ENCODE measurements at places on chromosomes 16 and 17. TPM values are rescaled to one million over a fixed set of nuclear protein-coding genes. Genes with fewer than 3 reads are reported as not detected.

The ITFG1 gene
- polyA plus RNA-seq = 48.6 TPM

GRCh38 chr17:4898351-4898750, 985 bp upstream of the C17orf107 start:
- no peaks in the 10 kb centered on the region for H3K36me3 ChIP-seq
- DNase-seq = no peak
- no peak overlapping the region for H3K4me3 ChIP-seq
- no peaks in the 10 kb centered on the region for H3K27me3 ChIP-seq

DNA sequence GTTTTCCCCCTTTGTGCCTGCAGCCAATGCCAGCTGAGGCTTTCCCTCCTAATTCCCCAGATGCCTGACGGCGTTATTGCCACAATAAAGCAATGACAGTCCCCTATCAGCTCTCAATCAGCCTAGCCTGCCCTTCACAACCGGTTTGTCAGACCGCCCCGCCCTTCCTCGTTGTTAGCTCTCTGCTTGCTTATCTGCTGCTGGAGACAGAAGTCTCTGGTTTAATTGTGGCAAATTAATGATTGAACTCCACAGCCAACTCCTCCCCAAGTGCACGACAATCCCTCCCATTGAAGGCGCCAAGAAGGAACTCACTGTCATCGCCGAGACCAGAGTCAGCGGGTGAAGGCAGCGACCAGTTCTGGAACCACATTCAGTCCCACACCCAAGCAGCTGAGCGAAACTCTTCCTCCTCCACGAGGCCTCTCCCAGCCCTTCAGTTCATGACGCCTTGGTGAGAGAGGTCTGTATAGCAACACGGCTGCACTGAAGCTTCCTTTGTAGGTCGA, 474.4 kb downstream of the SLC39A11 start:
- H3K36me3 ChIP-seq = no peaks in the 10 kb centered on the region
- H3K27me3 ChIP-seq = no peaks in the 10 kb centered on the region
- peaks cover 10% of the 10 kb centered on the region for H3K4me1 ChIP-seq
- DNase-seq = peak; percentile 80
- no peak overlapping the region for H3K27ac ChIP-seq

GRCh38 chr16:78956859-78957258, 643.7 kb downstream of the MAF start:
- H3K4me1 ChIP-seq = no peaks in the 10 kb centered on the region
- no peaks in the 10 kb centered on the region for H3K36me3 ChIP-seq
- H3K27me3 ChIP-seq = no peaks in the 10 kb centered on the region
- no peak overlapping the region for H3K27ac ChIP-seq
- no peak overlapping the region for H3K4me3 ChIP-seq
- DNase-seq = no peak

DNA sequence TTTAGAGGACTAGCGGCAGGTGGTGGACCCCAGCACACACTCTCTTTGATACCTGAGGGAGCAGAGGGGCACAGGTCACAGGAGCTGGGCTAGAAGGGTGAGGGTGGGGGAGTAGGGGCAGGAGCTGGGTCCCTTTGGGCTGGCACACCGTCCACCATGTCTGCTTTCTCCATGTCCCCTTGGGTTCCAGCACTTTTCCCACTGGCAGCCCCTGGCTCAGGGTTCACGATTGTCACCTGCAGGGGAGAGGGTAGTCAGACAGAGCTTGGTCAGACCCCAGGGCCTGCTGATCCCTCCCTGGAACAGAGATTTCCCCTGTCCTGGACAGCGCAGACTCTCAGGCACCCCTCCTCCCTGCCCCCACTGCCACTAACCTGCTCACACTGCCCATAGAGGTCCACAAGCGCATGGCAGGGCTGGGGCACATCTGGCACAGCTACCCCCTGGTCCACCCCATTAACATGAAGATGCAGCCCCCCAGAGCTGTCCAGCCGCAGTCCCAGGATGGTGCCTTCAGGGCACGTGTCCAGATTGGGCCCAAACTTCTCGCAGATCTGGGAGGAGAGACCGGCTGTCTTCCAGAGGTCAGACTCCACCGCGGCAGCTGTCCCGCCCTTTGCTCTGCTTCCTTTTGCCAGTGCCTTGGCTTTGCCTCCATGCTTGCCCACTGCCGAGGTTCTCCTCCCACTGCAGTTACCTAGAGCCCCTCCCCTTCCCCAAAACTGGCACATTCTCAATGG, 3.1 kb upstream of the GPS2 start:
- no peaks in the 10 kb centered on the region for H3K27me3 ChIP-seq
- H3K4me1 ChIP-seq = peaks cover 20% of the 10 kb centered on the region

The PRSS33 gene
- not detected for polyA plus RNA-seq

The PIRT gene
- not detected for polyA plus RNA-seq

DNA sequence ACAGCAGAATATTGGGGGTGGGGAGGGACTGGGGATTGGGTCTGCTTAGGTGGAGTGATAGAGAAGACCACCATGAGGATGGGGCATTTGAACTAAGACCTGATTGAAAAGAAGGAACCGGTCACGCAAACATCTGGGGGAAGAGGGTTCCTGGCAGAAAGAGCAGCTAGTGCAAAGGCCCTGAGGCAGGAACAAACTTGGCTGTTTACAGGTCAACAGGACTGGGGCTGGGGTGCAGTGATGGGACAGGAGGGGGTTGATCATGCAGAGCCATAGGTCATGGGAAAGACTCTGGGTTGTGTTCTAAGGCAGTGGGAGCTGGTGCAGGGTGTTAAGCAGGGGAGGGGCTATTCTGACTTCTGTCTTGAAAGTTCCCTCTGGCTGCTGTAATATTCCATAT, 1.9 kb downstream of the DRG2 start:
- peaks cover 7% of the 10 kb centered on the region for H3K4me1 ChIP-seq
- no peak overlapping the region for H3K27ac ChIP-seq
- H3K4me3 ChIP-seq = no peak overlapping the region
- H3K27me3 ChIP-seq = no peaks in the 10 kb centered on the region
- H3K36me3 ChIP-seq = peaks cover 12% of the 10 kb centered on the region
- DNase-seq = no peak

DNA sequence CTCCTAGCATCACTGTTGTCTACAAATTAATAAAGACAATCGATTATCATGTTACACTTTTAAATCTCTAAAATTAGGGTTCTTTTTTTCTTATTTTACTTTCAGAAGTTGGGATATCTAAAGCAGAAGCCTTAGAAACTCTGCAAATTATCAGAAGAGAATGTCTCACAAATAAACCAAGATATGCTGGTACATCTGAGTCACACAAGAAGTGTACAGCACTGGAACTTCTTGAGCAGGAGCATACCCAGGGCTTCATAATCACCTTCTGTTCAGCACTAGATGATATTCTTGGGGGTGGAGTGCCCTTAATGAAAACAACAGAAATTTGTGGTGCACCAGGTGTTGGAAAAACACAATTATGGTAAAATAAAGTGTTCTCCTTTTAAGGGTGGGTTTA, 2.4 kb downstream of the RAD51C start:
- H3K4me1 ChIP-seq = peaks cover 10% of the 10 kb centered on the region
- H3K27me3 ChIP-seq = no peaks in the 10 kb centered on the region
- peaks cover 6% of the 10 kb centered on the region for H3K36me3 ChIP-seq
- no peak overlapping the region for H3K27ac ChIP-seq
- H3K4me3 ChIP-seq = no peak overlapping the region

GRCh38 chr16:49625311-49626065, 230.4 kb downstream of the ZNF423 start:
- no peak for DNase-seq
- H3K27ac ChIP-seq = no peak overlapping the region
- no peak overlapping the region for H3K4me3 ChIP-seq

- H3K4me3 ChIP-seq = no peak overlapping the region
- H3K36me3 ChIP-seq = no peaks in the 10 kb centered on the region
- no peaks in the 10 kb centered on the region for H3K4me1 ChIP-seq
- H3K27ac ChIP-seq = no peak overlapping the region
Measured at GRCh38 chr17:31715446-31715845, 143.6 kb downstream of the COPRS start.

- no peaks in the 10 kb centered on the region for H3K4me1 ChIP-seq
- no peak overlapping the region for H3K4me3 ChIP-seq
- peak; percentile 77 for DNase-seq
- H3K27ac ChIP-seq = no peak overlapping the region
Measured at GRCh38 chr16:578870-579405, 9.2 kb downstream of the PIGQ start.
